ENCODE measurements at places on chromosomes 6 and 20.

DNA sequence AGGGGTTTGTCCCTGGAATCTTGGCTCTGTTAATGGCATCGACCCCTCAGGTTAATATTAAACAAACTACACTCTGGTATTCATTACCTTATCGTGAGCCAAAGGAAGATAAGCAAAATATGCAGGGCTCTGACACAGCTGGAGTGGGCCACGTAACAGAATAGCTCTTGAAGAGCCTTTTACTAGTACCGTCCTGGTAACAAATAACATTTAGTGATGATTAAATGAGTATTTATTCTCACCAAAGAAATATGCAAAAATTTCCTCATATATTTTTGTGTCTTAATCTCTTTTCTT is 20.1 kb upstream of the UTRN start:
- no peak for DNase-seq

- no peak for DNase-seq
Measured at GRCh38 chr6:135922746-135923145, 71.2 kb downstream of the PDE7B start.

GRCh38 chr6:125183391-125183790 is 29.8 kb downstream of the TPD52L1 start:
- DNase-seq = no peak

DNA sequence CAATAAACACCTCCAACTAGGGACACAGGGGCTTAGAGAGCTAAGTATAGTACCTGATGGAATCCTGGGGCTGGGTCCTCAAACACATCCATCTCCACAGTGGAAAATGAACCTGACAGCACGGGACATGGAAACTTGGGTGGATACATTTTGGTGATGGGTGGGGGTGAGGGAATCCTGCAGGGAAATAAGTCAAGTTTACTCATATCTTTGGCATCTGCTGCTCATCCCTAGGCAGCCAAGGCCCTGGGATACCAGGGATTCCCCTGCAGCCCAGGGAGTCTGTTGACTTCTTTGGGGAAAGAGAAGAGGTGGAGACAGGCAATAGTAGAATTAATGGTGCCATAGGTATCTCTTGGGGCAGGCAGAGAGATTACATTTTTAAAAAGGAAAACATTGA is 6.6 kb downstream of the APOBEC2 start:
- DNase-seq = no peak

DNA sequence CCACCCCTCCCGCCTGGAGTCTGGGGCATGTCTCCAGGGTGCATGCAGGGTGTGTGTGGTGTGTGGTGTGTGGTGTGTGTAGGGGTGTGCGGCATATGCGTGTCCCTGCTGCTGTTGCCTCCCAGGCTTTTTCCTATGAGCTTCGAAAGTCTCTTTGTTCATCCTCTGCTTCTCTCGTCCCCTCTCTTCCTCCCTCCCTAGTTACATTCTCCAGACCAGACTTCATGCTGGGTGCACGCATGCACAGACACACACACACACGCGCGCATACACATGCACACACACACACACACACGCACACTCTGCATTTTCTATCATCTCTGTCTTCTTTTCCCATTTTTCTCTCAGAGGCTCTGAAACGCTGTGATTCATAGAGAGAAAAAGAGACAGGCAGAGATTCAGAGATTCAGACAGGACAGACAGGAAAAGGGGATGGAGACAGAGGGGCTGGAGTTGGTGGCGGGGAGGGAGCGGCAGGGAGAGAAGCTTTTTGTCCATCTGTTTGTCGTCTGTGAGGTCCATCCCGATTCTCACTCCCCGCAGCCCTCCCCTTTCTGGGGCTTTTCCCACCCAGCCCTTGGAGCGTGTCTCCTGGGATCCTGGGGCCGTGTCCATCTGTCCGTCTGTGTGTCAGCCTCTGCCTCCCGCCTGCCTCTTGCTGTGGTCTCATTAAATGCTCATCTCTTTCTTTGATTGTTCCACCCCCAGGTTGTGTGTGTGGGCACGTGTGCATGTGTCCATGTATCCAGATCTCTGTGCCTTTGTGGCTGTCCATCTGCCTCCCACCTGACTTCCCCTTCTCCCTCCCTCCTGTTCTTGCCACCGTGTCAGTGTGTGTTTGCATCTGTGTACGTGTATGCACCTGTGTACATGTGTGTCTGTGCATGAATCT is 62.6 kb downstream of the SRC start:
- DNase-seq = no peak

DNA sequence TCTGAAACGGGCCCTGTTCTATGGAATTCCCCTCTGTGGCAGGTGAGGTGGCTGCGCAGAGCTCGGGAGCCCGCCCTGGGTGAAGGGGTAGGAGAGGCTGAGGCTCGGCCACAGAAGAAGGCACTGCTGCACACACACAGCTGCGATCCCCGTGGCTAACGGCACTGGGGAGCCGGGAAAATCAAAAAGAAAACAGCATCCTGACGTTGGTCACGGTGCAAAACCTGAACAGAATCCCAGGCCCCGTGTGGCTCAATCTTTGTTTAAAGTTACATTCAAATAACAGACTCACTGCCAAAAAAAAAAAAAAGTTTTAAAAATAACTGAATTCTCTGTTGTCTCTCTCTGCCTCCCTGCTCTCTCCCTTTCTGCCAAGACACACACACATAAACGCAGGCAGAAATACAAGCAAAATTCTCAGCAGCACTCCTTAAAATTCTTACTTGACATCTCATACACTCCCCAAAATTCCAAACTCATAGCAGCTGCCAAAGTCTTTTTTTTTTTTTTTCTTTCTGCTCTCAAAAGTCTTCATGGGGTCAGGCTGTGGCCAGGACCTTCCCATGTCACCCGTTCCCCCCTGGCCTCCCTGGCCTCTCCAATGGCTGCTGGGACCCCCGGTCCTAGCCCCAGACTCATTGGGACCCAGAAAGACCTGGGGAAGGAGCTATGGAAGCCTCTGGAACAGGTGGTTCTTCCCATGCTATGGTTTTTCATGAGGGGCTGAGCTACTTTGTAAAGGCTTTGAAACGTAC is 248.8 kb downstream of the TTLL2 start:
- no peak for DNase-seq

DNA sequence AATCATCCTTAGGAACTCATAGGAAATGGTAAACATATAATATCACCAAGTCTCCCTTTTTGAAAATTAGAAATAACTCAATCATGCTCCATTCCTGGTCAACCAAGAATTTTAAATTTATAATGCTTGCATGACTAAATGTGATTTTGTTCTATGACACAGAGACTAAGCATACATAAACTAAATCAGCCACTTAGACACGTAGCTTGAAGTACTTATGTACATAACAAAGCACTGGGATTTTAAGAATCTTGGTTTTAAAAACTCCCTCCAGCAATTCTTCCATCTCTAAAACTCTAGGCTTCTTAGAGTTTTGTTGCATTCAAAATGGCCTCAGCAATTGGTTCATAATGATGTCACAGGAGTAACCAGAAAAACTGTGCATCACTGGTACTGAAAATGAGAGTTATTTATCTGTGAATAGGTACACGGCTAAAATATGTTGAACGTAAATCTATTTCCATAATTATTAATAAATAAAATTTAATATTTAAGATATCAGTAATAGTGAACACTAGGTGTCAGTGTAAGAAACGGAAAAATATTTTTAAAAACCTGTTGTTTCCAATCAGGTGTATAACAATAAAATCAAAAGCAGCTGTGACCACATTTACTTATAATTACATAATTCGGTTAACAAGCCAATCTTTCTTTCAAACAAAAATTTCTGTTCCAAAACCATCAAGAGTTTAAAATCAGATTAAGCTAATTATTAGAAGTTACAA is 241.6 kb upstream of the RUNX2 start:
- DNase-seq = no peak

DNA sequence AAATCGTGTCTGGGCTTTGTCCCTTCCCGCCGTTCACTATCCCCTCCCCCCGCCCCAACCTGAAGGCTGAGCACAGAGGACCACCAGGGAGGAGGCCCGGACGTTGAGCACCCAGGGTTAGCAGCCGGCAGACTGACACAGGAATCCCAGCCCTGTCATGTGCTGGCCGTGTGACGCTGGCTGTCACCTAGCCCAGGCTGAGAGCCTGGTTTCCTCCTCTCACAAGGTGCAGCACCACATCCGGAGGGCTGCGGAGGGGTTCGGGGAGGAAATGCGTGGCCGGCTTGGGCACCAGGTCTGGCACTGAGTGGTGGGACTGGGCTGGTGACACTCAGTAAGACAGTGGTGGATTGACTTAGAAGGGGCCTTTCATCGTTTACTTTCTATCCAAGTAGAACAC is 4.6 kb upstream of the LSM14B start:
- no peak for DNase-seq

GRCh38 chr6:14968056-14968637 is 277.7 kb upstream of the JARID2 start:
- no peak for DNase-seq

- DNase-seq = no peak
Measured at GRCh38 chr20:54044156-54044555, 26.2 kb downstream of the BCAS1 start.

- no peak for DNase-seq
Measured at GRCh38 chr6:33201935-33202334, 1.3 kb downstream of the SLC39A7 start.

DNA sequence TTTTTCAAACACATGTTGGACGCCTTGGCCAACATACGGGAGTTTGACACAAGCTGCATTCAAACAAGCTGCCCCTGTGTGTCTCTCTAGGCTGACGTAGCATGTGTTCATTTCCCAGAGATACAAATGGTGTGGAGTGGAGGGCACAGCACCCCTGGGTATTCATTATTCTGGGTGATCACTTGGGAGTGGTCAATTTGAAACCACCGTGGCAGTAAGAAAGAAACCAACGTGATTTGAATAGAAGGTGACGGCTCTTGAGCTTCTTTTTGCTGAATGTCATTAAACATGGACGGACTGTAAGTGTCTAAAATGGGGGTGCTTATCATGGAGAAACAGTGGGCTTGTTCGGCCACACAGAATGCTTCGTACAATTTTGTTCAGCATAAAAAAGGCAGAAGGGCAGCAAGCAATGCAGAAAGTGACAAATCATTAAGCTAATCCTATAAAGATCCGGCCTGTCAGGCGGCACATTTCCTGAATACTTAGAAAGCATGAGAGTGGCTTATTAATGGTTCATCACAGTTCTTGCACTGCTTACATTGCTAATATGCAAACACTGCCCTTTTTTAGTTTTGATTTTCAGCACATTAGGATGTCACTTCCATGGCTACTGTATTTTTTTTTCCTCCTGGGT is 1261.9 kb upstream of the CITED2 start:
- DNase-seq = no peak

DNA sequence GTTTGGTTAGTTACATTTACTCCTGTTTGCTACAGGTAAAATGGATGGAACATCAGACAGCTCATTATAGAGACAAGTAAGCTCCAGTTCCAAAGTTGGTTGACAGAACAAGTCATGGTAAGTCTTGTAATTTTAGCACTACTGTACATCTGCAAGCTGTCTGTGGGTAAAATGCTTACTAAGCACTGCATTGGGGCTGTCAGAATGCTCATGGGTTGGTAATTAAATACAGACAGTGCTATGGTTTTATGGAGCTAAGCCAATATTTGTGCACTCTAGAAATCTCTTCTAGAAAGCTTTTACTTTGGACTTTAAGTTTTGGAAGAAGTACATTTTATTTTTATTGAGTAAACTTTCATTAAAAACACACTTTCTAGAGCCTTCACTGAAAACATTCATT is 419.2 kb upstream of the MMS22L start:
- DNase-seq = no peak

- DNase-seq = no peak
Measured at GRCh38 chr6:92568541-92568940, 850.8 kb downstream of the EPHA7 start.

- no peak for DNase-seq
Measured at GRCh38 chr6:112188906-112189305, 65.5 kb downstream of the LAMA4 start.

DNA sequence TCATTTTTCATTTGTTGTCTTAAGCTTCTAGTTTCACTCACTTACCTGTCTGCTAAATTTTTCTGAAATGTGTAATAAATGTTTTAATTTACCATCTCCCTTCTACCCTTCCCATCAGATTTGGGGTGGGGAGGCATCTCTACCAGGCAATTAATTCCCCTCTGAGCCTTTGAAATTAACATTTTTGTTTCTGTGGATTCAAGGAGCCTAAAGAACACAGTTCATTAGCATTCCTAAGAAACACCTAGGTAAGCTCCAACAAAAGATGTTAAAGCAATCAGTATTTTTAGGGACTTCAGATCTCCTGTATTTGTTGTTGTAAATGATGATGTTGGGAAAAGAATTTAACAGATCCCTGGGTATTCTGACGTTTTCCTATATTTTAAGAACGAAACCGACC is 6.6 kb downstream of the TOP1 start:
- DNase-seq = no peak

- no peak for DNase-seq
Measured at GRCh38 chr6:111761212-111761611, 112.0 kb downstream of the FYN start.

GRCh38 chr6:129110690-129111343 is 227.9 kb downstream of the LAMA2 start:
- no peak for DNase-seq

GRCh38 chr6:89299466-89299850 is 15.6 kb downstream of the GABRR2 start:
- no peak for DNase-seq

- DNase-seq = no peak
Measured at GRCh38 chr6:145305670-145306069, 429.6 kb downstream of the EPM2A start.

DNA sequence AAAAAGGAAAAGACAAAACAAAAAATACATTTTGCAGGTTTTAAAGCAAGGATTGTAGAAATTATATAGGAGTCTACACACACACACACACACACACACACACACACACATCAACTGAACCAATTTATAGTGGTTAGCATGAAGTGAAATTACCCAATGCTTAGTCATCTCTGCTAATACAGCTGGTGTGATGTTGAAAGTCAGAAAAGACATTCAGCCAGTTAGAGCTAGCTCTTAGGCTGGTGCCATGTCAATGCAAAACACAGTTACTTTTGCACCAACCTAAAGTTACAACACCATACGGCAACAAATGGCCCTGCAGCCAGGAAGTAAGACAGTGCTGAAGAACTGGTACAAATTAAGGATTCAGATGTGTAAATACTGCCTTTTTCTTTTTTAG is 15.2 kb downstream of the FAM210B start:
- DNase-seq = no peak

DNA sequence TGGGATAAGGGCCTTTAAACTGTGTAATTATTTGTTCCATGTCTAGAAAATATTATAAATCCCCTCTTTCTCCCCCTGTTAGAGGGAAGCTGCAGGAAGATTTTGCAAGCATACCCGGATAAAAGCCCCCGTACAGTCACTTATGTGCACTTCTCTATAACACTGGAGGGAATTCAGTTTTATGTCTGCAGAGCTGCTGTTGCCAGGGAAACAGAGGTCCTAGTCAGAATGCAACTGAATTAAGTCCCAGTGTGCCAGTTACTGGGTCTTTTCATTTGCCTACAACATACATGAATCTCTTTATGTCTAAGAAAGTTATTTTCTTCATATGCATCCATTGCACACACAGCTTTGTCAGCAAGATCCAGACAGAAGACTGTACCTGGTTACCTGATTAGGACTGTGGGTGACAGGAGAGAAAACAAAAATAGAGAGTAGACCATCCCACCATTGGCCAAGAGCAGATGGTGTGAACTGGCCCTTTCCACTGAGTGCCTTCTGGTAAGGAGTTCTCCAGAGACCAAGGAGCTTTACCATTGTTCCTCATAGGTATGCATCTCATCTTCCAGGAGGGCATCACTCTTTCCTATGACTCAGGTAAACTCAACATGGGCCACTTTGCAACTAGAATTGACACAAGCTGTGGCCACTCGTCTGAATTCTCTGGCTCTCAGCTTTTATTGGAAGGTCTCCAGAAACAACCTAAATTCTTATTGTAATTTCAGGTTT is 180.8 kb upstream of the PHACTR1 start:
- no peak for DNase-seq

Data from stimulated activated CD4-positive, alpha-beta T cell treated with anti-CD3 and anti-CD28 coated beads, Interleukin-15, amount 100 ng/mL, for 1 hour (primary cell).